ENCODE measurements at places on chromosomes 16 and 17.

- no peak for DNase-seq
These were observed 5.3 kb downstream of the NEURL4 start for GRCh38 chr17:7323731-7324437.

DNA sequence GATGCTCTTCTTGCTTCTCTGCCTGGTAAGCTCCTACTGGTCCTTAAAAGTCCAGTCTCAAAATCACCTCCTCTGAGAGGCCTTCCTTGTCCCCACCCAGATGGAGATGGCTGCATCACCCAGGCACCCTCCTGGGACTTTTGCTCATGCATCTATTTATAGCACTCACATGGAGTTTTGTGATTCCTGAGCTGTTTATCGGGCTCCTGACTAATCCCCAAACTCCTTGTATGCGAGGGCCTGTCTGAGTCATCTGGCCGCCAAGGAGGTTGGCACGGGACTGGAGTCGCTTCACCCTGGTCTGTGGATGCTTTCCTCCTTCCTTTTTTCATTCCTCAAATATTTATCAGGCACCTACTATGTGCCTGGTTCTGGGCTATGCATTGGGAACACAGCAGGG, 2.3 kb upstream of the MAP2K3 start:
- no peak for DNase-seq

- DNase-seq, result no peak
These were observed 7.0 kb upstream of the ADAM11 start for GRCh38 chr17:44751806-44752205.

DNA sequence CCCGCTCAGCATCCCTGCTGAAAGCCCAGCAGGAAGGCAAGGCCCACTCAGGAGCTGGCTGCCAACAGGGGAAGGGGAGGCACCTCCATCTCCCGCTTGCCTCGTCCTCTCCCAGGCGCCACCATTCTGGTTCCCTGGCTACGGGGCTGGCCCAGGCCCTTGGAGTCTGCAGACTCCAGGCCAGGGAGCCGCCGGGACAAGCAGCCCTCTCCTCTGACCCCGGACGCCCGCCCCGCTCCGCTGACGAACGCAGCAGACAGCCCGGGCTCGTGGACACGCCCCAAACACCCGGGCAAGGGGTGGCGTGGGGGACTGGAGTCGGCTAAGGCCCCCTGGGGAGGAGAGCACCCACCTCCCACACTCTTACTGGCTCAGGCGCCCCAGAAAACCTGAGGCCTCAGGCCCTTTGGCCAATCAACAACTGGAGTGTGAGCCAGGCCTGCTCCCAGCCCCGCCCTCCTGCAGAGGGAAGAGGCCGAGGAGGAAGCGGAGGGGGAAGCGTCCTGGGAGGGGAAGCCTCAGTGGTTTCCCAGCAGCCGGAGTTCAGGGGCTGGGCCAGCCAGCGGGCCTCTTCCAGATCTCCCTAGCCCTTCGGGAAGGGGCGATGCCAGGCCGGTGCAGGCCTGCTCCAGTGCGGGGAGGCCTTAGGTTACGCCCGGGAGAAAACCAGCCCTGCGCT, 4.2 kb downstream of the MNT start:
- DNase-seq, result peak; percentile 88

GRCh38 chr17:75614006-75614405, 19.2 kb upstream of the SMIM5 start:
- DNase-seq, result no peak

Data from renal cortex interstitium (tissue), 15 donors.